ENCODE measurements at places on chromosomes 12 and 14.

- DNase-seq, result no peak
Measured at GRCh38 chr12:87901457-87901856, 127.7 kb downstream of the C12orf50 start.

GRCh38 chr12:19945559-19946435 lies 422.5 kb upstream of the PDE3A start:
- DNase-seq, result peak; percentile 49

DNA sequence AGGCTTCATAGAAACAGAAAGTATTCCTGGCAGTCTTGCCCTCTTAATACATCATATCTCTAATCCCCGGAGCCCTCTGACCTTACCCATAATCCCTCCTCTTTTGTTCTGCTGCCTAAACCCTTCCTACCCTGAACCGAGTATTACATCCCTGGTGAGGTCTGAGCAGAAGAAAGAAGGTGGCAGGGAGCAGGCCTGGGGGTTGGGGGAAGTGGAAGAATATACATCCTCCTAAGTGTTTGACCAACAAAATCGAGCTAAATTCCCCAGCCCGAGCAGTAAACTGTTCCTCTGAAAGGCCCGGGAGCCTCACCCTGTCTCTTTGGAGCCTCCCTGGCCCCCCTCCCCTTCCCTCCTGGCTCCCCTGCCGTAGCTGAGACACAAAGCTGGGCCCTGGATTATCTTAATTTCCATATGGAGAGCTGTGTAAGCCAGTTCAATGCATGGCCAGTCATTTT lies 192.6 kb upstream of the LHX5 start:
- DNase-seq, result peak; percentile 78

DNA sequence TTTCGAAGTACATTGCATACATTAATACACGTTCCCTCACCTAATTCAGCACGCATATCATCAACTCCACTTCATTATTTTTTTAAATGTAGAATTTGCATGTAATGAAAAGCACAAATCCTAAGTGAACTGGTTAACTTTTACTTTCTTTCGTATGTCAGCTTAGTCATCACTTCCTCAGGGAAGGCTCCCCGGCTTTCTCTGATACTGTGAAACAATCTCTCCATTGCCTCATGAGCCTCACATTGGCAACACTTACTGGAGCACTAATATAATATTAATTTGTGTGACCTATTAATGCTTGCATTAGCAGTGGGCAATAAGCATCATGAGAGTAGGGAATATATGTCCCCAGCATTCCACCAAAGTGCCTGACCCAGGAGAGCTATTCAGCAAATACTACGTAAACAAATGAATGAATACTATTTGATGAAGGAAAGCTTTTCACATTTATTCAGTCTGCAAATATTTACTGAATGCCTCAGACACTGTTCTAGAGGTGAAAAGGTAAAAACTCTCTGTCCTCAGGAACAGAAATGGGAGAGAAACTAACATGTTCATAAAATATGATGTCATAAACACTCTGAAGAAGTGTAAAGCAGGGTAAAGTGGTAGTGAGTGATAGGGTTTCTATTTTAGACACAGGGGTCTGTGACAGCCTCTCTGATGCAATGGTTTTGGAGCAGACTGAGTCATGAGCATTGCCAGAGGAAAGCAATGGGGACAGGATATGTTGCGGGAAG lies 327.5 kb upstream of the DIO2 start:
- DNase-seq, result no peak

- no peak for DNase-seq
Measured at GRCh38 chr14:92471919-92472318, 41.7 kb upstream of the RIN3 start.

- DNase-seq, result peak; percentile 72
Measured at GRCh38 chr12:63420206-63420644, 248.1 kb downstream of the DPY19L2 start.

DNA sequence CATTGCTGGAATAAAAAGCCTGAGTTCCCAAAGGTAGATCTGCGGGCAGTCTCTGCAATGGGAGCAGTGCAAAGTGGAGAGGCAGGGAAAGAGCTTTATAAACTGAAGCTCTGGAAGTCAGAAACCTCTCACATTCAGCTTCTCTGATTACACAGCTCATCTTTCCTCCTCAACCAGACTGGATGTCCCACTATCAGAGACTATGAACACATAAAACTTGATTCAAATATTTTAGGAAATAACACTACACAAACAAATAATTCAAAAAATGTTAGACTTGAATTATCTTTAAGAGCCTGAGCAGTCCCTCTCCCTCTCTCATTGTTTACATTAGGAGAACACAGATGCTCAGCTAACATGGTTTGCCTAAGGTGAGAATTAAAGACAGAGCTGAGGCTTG lies 72.9 kb downstream of the DENND5B start:
- DNase-seq, result no peak

DNA sequence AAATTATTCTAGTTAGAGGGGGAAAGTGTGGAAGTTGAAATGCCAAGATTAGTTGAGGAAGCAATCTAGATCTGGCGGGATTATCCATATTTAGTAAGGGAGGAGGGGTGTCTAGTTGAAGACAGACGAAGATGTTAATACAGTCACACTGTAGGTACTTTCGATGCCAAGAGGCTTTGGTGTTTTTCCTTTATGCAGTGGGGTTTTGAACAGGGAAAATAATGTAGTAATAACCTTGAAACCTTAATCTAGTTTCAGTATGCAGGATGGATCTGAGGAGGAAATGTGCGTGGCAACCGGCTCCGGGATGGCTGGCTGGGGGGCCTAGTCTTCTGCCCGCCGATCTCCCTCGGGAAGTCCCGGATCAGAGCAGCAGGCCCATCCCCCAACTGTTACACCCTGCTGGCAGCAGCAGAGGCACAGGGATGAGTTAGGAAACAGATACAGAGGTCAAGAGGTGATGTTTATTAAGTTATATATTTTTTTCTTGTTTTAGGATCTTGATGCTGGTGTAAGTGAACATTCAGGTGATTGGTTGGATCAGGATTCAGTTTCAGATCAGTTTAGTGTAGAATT lies 27.4 kb downstream of the MDM2 start:
- DNase-seq, result no peak

- DNase-seq, result no peak
Measured at GRCh38 chr12:103768467-103769123, 72.4 kb downstream of the NT5DC3 start.

DNA sequence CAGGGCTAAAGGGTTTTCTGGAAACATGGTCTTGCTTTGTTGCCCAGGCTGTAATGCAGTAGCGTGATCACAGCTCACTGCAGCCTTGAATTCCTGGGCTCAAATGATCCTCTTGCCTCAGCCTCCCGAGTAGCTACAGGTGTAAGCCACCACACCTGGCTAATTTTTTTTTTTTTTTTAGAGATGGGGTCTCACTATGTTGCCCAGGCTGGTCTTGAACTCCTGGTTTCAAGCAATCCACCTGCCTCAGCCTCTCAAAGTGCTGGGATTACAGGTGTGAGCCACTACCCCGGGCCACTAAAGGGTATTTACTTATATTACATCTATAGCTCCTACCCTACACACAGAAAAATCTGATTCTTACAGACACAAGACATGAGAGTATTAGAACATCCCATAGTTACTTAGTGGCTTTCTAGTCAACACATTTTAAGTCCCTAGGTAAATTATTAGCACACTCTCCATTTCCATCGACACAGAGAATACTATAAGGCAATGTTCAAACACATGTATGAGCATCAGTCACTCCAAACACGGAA lies 6.2 kb upstream of the DCAF11 start:
- no peak for DNase-seq

Measured in NCI-H524 (cell line).